ENCODE measurements at places on chromosomes 4 and X. TPM values are rescaled to one million over a fixed set of nuclear protein-coding genes. Genes with fewer than 3 reads are reported as not detected.
A peak's percentile ranks its signal among the peaks of the same experiment; 100 is the strongest.

- DNase-seq, result no peak
Measured at GRCh38 chr4:37568489-37568888, 117.7 kb downstream of the RELL1 start.

GRCh38 chr4:83738895-83739294 lies 203.0 kb downstream of the GPAT3 start:
- no peak for DNase-seq

The VSIG4 gene
- 0.60 TPM for total RNA-seq

GRCh38 chr4:106671716-106672115 lies 303.1 kb upstream of the GIMD1 start:
- no peak for DNase-seq

DNA sequence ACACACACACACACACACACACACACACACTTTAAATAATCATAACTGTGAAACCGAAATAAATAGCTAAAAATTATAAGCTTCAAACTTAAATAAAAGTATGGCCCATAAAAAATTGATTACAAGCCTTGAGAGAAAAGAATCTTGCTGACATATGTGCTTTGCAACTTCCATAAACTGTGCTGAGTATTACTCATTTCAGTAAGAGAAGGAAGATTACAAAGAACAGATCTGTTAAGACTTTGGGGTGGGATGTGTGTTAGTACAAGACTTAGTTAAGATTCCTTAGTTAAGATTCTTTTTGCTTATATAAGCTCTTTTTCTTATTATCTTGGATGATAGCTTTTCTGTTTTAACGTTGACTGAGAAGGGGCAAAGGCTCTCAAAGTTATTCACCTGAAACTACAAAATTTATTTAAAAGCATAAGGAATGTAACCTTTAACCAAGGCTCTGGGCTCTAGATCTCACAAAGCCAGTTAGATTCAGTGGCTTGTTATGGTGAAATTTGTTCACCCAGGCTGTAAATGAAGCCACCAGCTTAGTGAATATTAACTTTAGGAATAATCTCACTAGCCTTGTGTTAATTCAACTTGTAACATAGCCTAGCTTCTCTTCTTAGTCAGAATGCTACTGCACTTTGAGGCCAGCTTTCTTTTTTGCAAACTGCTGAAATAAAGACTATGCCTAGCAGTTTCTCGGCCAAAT lies 58.2 kb downstream of the ARSJ start:
- DNase-seq, result no peak

GRCh38 chr4:185859111-185859510 lies 47.1 kb upstream of the SORBS2 start:
- DNase-seq, result no peak

GRCh38 chrX:78321809-78322208 lies 5.6 kb downstream of the CYSLTR1 start:
- peak; percentile 13 for DNase-seq

GRCh38 chr4:183532821-183533220 lies 28.0 kb downstream of the ING2 start:
- no peak for DNase-seq

- DNase-seq, result no peak
Measured at GRCh38 chrX:42955349-42955748, 177.4 kb upstream of the PPP1R2C start.

- DNase-seq, result no peak
Measured at GRCh38 chr4:108193886-108194672, 25.3 kb upstream of the LEF1 start.

The ZNF595 gene
- 4.6 TPM for total RNA-seq

The BEX2 gene
- 24.6 TPM for total RNA-seq

- no peak for DNase-seq
Measured at GRCh38 chr4:95594629-95595028, 45.9 kb upstream of the UNC5C start.

The GAGE12E gene
- not detected for total RNA-seq
